ENCODE measurements at places on chromosomes 7 and 10.

- DNase-seq, result no peak
Observed at GRCh38 chr7:15680446-15680845, 6.0 kb downstream of the MEOX2 start.

GRCh38 chr7:33814400-33814799 lies 90.9 kb upstream of the BMPER start:
- DNase-seq, result no peak

DNA sequence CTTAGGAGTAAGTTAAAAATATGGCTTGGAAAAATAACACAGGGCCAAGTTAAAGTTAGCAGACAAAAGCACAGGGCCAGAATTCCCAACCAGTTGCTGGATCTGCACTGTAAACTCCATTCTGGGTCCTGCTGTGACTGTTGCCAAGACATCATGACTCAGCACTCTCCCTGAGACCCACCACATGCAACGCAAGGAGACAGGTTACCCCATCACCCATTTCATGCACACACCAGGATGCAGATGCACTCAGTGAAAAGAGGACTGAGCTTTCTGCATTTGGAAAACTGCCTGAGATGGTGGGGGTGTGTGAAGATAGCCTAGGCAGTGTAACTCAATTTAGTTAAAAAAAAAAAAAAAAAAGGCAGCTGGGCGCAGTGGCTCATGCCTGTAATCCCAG lies 97.6 kb upstream of the ZNF438 start:
- no peak for DNase-seq

DNA sequence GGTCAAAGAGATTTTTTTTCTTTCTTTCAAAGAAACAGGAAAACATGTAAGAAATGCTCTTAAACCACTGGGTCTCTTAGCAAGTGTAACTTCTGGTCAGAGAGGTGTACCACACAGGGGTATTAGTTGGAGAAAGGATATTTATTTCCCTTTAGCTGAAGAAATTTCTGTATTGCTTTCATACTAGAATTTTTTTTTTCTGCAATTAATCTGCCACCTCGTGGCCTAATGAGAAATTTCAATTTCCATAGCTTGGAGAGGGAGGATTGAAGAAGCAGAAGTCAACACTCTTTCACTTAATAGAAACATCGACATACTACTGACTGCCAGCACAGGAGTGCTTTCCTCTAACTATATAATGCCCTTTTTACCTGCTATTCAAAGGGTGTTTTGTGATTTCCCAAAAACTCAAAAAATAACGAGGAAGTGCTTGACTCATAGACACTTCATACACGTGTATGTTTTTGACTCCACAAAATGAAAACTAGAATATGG lies 177.6 kb upstream of the NAMPT start:
- DNase-seq, result no peak

GRCh38 chr10:35963685-35964084 lies 321.6 kb upstream of the FZD8 start:
- no peak for DNase-seq

DNA sequence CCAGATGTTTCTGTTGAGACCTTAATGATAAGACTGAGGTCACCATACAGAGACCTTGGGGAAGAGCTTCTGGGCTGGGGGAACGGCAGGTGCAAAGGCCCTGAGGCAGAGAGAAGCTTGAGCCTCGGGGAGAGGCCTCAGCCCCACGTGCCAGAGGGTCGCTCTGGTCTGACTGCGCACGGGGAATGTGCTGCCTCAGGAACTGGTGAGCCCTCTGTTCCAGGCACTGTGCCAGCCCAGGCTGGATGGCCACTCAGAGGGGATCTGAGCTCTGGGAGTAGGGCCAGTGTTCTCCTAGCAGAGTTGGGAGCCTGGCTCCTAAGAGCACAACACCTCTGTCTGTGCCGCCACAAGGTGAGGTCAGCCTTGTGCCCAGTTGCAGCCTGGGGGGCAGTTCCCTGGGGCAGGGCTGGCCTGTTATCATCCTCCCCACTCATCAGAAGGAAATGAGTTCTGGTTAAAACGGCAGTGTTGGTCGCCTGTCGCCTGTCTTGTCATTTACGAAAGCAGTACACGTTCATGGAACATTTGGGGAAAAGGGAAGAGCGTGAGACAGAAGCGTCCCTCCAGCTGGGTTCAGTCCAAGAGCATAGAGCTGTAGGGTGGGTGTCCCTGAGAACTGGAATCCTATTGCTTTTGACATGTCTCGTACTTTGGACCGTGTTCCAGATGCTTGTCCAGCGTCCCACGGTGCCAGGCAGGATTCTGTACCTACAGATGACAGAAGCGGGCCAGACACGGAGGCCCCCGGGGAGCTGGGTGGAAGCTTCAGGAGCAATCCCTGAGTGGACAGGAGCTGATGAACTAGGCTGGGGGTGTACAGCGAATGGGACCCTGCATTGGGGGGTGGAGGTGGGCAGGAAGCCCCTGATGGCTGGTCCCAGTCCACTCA lies 4.3 kb downstream of the TTYH3 start:
- no peak for DNase-seq

- DNase-seq, result peak; percentile 46
Observed at GRCh38 chr10:119139464-119140067, 25.9 kb downstream of the SFXN4 start.

GRCh38 chr7:50973814-50974213 lies 191.1 kb upstream of the GRB10 start:
- no peak for DNase-seq

- no peak for DNase-seq
Observed at GRCh38 chr10:43681721-43682120, 33.0 kb upstream of the ZNF32 start.

GRCh38 chr10:18217577-18217976 lies 77.4 kb downstream of the CACNB2 start:
- no peak for DNase-seq

- no peak for DNase-seq
Observed at GRCh38 chr7:4428526-4428925, 253.6 kb upstream of the FOXK1 start.

DNA sequence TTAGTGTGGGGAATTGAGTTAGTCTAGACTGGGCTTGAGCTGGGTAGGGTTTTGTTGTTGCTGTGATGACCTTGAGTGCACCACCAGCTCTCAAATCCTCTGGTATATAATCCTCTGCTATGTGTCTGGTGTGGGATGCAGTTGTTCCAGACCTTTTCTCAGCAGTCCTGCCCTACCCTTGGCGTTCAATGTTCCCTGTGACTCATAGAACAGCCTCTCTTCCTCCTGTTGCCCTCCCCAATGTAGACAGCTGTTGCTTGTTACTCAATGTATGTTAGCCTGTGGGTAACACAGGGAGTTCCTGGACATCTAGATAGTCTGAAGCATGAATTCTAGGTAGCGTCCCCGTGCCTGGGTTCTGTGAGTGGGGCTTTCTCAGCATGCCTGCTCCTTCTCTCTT lies 19.8 kb downstream of the ACBD7 start:
- no peak for DNase-seq

DNA sequence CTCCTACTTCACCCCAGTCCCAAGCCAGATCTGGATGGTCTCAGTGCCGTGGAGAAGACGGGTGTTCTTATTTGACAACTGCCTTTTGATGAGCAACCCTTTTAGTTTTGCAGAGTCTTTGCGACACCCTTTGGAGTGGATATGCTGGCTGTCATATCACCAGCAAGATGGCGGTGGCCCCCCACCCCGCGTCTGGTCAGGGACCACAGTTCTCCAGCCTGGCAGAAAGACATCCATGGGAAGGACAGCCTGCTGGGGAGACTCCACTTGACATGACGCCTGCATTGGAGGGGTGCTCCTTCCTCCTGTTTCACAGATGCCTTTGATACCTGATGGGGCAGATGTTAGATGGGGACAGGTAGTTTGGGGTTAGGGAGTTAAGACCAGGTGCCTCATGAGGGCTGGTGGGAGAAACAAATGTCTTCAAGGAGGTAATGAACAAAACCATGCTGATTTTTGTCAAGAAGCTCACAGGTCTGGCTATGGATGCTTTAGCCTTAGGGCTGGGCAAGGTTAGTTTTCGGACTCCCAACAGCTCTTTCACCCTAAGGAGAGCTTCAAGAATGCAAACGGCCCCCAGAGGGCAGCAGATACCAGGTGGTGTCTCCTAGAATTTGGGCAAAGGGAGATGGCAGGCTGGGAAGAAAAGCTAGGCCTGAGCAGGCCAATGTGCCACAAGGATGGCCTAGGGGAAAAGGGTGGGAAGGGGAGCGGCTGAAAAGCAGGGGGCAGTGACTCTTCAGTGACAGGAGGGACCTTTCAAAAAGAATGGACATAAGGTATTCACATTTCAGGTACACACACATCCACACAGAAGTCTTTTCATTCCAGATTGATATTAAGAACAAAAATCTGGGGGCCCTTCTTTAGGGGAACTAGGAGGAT lies 95.2 kb downstream of the CLEC2L start:
- DNase-seq, result peak; percentile 42

DNA sequence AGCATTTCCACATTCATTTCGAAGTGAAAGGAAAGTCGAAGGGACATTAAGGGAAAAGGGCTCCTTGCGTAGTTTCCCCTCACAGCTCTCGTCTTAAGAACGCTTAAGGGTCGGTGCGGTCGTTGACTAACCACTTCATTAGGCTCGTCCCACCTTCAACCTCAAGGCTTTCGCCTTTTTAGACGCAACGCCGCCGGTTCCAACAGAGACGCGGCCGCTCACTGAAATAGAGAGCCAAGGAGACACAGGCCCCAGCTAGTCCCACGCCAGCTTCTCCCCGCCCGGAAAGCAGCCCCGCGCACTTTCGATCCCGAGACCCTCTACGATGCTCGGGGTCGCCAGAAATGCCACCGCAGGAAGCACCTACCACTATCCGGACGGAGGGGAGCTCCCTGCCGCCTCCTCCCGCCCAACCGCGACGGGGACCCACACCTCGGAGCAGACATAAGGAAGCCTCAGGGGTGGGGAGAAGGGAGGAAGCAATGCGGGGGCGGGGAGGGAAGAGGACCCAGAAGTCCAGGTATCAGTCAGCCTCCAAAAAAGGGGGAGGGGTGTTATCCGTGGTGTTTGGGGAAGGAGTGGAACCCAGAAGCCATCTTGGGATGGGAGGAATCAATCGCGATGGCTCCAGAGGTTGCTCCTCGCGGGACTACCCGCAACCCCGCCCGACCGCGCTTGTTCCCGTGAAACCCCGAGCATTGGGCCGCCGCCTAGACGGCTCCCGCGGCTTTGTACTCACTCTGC lies 559 bp downstream of the TRA2A start:
- peak; percentile 60 for DNase-seq

DNA sequence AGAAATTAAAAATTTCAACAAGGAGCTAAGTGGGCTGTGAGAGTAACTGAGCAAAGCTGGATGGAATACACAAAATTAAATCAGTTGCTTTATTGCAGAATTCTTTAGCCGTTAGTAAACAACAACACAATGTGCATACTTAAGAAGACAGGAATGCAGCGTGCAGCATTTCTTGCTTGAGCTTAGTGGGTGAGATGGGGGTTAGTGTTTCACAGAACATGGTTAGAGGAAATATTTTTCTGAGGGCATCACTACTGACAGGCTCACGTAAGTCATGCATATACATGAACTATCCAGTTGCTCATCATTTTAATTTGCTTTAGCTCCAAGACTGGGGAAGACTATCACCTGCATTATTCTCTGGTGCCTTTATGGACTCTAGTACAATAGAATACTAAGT lies 80.8 kb downstream of the CD36 start:
- no peak for DNase-seq

DNA sequence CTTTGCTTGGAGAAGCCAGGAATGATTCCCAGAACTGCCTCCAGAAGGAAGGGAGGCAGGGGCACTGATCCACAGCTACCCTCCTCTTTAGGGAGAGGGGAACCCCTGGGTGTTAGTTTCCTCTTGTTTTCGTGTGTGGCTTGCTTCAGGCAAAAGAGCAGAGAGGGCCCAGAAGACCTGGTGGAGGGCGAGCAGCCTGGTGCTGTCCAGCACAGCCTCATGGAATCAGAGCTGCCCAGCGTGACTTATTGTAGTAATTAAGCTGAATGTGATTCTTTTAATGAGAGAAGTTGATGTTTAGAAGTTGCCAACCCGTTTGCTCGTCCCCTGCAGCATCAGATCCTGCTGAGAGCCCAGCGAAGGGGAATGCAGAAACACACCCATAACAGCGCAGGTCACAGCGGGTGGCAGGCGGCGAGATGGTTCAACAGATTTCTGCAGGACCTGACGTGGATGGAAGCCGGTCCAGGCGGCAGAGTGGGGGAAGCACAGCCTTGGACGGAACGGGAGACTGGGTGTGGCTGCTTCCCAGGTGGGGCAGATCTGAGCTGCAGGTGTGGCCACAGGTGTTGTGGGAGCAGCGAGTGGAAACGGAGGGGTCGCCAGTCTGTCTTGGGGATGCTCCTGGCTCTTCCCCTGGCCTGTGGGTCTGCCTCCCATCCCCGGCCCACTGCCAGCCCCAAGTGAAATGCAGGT lies 53.7 kb upstream of the SHH start:
- no peak for DNase-seq

DNA sequence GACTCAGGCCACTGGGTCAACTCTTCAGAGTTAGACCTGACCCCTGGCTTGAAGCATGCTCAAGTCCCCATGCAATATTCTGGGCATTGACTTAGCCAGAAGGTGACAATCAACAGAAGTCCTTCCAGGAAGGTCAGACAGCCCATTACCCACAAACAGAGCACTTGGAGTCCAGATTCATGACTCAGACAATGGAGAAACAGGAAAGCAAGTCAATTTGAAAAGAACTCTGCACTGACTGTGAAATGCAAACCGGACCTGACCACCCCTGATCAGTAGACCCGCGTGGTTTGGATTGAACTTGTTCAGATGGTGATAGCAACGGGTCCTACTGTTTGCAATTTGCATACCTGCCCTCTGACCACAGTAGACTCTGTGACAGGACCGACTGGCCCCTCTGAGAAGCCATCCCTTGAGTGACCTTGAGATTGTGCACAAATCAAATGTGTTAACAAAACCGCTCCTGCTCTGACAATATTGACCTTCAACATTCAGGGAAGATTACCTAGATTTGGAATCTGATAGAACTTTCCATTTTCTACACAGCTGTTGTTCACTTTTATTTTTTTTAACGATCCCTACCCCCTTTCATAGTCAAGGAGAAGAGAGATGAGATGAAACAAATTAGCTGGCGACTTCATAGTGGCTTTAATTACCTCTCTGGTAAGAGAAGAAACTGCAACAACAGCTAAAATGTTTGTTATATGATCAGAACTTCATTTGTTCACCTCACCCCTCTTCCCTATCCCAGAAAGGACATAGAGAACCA lies 138.7 kb downstream of the NRP1 start:
- no peak for DNase-seq

GRCh38 chr7:20791538-20792434 lies 5.1 kb upstream of the SP8 start:
- no peak for DNase-seq

GRCh38 chr7:73718905-73719805 lies at the start of gene STX1A:
Gene STX1A, minus strand, starts transcription at chr7:73719669. Its CDS starts 38 bp downstream, at chr7:73719631.
- peak; percentile 80 for DNase-seq

GRCh38 chr7:47190462-47190861 lies 391.4 kb downstream of the TNS3 start:
- DNase-seq, result no peak

- DNase-seq, result no peak
Observed at GRCh38 chr7:36894190-36894589, 169.9 kb upstream of the AOAH start.

DNA sequence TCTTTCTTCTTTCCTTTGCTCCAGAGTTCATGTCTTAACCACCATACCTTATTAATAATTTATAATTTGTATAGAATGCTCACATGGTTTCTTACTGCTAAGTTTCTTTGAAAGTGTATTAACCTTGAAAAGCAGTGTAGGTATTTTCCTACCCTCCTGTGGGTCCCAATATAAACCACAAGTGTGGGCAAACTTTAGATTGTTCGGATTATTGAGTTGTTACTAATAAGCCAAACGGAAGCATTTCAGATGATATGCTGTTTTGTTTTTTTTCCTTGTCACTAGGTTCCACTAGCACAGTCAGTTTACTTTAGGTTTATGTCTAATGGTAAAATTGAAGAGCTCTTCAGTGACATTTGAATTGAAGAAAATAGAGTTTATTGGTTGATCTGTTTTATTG lies 10.2 kb downstream of the SSBP1 start:
- no peak for DNase-seq
